ENCODE measurements at places on chromosomes 1 and 21.

DNA sequence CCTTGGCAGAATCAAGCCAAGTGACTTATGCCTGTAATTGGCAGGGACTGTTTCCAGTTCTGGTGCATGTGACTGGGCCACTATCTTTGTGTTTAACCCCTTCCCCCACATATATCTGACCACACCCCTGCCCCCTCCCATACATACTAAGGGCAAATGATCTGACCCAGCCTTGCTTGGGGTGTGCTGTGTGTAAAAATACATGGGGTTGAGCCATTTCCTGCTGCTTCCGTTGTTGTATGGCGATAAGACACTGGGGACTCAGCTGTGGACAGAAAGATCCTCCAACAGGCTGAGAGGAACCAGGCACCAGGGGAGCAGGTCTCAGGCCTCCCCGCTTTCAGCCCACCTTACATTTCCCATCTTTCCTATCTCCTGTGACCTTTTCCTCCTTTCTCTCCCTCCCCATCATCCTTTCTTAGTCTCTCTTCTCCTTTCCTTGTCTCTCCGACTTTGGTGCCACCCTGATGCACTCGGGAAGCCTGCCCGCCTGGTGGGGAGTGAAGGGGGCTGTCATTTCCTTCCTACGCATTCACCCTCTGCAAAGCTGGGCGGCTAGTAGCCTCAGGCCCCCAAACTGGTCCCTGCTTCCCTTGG is 39.7 kb downstream of the TMCC2 start:
- no peak for DNase-seq

- no peak for DNase-seq
Measured at GRCh38 chr1:241787691-241788090, 60.3 kb upstream of the EXO1 start.

GRCh38 chr1:208177656-208178055 is 66.5 kb downstream of the PLXNA2 start:
- DNase-seq: no peak

- DNase-seq: no peak
Measured at GRCh38 chr1:156114919-156115513, 505 bp downstream of the LMNA start.

- DNase-seq: no peak
Measured at GRCh38 chr1:174134003-174134659, 25.2 kb upstream of the RABGAP1L start.

DNA sequence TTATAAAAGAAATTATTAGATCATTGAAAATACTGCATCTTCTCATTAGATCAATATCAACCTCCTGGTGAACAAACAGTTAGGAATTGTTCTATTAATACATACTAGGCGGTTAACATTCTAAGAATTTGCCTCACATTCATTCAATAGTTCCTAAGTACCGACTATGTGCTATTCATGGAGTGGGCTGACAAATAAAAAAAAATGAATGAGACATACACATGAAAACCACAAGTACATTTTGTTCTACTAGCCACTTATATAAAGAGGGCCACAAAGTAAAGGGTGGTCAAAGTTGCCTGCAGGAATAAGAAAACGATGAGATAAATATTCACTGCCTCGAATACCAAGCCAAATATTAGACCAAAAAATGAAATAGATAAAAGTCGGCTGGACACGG is 294.4 kb downstream of the SDCCAG8 start:
- DNase-seq: peak; percentile 60

DNA sequence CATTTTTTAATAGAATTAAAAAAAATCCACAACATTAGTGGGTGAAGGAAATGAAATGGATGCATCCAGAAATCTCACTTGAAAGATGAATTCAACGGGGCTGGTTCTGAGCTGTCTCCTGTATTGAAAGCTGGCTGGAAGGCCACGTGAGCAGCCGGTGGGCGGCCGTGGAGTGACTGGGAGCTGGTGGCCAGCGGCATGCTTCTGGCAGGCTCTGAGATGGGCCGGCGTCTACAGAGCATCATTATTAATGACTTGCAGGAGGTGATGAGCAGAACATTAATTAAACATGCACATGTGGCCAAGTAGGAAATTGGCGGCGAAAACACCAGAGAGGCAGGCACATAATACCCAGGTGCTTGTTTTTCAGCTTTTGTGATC is 115.6 kb upstream of the LMO4 start:
- DNase-seq: peak; percentile 39

GRCh38 chr1:221992427-221992826 is 250.5 kb upstream of the DUSP10 start:
- DNase-seq: no peak

DNA sequence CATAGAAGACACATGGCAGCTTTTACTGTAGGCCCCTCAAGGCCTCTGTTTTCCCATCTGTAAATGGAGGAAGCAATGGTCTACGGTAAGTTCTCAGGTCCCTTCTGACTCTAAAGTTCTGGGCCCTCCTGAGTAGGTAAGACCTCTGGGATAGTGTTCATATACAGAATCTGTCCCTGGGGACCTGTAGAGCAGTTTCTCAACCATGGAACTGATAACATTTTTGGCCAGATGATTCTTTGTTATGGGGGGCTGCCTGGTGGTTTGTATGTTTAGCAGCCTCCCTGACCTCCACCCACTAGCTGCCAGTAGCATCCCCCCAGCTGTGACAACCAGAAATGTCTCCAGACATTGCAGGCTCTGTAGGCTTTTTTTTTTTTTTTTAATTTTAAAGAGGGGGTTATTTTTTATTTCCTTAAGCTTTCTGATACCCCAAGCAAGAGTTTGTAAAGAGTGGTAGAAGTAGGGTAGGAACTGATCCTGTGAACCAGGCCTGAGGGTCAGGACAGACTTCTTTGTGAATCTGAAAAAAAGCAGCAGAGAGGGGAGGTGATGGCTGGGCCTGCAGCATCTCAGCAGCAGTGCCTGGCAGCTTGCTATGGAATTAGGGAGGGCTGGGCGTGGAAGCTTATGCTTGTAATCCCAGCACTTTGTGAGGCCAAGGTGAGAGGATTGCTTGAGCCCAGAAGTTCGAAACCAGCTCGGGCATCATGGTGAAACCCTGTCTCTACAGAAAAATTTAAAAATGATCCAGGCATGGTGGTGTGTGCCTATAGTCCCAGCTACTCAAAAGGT is 20.2 kb upstream of the TCEA3 start:
- no peak for DNase-seq

GRCh38 chr21:45768011-45768739 is 124.7 kb downstream of the PCBP3 start:
- DNase-seq: peak; percentile 66

- no peak for DNase-seq
Measured at GRCh38 chr1:218917656-218918055, 256.0 kb upstream of the LYPLAL1 start.

DNA sequence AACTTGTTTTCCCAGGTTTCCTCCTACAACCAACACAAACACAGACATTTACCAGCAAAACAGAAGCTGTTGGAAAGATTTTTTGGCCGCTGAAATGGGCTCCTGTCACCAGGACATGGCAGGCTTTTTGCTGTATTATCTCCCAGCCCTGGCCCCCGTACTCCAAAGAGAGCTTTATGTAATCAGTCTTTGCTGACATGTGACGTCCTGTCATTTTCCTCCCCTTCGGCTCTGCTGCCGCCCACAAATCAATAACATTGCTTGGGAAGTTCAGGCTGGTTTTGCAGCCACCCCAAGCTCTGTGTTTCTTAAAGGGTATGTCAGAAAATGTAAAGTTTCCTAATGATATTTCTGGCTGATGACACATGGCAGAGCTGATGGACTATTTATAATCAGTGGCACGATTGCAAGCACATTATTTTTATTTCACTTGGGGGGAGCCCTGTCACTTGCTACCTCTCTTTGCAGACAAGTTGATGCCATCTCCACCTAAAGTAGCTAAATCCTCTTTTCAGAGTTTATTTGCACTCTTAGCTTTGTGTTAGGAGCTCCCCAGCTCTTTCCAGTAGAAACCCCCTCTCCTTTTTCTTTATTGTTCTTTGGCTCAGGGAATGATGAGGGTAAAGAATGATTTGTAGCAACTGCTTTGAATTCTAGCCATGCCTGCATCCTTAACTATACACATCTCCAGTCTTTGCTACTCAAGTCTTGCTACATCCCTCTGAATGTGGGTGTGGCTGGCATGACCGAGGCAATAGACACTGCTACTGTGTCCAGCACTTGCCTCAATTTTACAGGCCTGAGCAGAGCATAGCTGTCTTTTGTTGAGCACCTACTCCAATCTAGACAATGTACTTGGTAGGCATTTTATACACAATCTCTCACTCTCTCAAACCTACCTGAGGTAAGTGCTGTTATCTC is 67.3 kb downstream of the ELAVL4 start:
- no peak for DNase-seq

GRCh38 chr1:71610476-71610875 is 529.6 kb upstream of the ZRANB2 start:
- DNase-seq: no peak

- no peak for DNase-seq
Measured at GRCh38 chr1:3603156-3603555, 8.2 kb downstream of the MEGF6 start.

GRCh38 chr1:184752656-184753055 is 2.0 kb downstream of the EDEM3 start:
- DNase-seq: no peak

- no peak for DNase-seq
Measured at GRCh38 chr21:43193088-43193650, 24.4 kb downstream of the CRYAA start.

Measured in fibroblast of skin of abdomen (primary cell).